Stimulated activated naive CD8-positive, alpha-beta T cell treated with anti-CD3 and anti-CD28 coated beads, Interleukin-15, amount 100 ng/mL, for 72 hours (primary cell): ENCODE measurements at places on chromosomes 3 and 15.

- DNase-seq, result no peak
Observed at GRCh38 chr15:26020871-26021270, 157.7 kb upstream of the ATP10A start.

DNA sequence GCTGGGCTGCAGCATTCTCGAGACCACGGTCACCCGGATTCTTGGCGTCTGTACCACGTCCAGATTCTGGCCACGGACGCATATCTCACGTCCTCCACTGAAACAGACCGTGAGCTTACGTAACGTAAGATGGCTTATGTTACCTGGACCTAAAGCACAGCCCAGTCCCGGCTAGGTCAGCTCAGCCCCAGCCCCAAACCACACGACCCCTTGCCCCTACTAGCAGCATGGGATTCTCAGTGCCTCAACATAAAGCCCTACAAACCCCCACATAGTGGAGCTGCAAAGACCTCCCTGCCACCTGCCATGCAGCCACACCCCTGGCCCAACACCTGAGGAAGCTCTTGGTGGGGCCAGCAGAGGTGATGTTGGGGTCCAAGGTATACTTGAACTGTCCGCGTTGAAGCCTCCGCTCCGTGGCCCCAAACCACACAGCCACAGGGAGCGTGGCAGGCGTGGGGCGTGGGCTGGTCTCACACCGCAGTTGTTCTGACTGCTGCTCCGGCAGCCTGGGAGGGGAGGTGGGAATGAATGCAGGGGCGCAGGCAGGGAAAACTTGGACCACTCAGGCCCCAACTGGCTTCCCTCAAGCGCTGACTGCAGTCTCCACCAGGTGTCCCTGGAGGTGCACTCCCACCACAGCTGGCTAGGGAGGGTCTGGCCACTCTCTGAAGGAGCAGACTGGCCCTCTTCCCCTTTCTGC is 14.5 kb downstream of the PLXNB1 start:
- no peak for DNase-seq

DNA sequence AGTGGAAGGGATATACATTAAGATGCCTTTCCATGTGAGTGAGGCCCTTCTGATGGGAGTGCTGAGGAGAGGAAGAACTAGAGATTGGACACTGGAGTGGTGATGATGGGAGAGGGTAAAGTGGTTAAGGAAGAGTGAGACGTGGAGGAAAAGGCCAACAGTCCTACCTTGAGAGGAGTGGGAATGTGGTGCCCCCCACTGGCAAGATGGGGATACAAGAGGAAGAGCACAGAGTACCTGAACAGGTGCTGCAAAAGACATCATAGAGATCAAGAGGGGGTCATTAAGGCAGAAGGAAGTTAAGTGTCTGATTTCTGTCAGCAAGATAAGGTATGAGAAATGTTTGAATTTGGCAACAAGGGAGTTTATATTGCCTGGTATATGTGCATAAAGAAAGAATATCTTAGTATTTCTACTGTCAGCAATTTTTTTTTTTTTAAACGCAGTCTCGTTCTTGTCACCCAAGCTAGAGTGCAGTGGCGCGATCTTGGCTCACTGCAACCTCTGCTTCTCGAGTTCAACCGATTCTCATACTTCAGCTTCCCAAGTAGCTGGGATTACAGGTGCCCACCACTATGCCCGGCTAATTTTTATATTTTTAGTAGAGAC is 34.0 kb downstream of the ARIH2 start:
- DNase-seq, result peak; percentile 7

DNA sequence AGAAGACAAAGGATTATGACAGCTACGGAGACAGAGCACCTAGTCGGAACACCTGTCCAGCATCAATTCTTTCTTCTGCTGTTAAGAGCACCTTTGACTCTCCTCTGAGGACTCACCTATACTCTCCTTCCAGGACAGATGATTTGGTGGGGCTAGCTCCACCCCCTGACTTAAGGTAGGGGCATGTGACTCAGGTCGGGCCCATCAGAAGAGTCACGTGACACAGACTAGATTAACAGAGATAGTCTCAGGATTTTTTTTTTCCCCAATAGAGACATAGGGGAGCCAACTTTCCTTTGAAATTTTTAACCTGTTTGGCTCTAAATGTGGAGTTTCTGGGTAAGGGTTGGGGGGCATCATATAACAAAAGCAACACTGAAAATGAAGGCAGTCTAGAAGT is 11.4 kb upstream of the WNT5A start:
- DNase-seq, result no peak

GRCh38 chr15:58510715-58511598 is 79.2 kb downstream of the LIPC start:
- DNase-seq, result no peak

DNA sequence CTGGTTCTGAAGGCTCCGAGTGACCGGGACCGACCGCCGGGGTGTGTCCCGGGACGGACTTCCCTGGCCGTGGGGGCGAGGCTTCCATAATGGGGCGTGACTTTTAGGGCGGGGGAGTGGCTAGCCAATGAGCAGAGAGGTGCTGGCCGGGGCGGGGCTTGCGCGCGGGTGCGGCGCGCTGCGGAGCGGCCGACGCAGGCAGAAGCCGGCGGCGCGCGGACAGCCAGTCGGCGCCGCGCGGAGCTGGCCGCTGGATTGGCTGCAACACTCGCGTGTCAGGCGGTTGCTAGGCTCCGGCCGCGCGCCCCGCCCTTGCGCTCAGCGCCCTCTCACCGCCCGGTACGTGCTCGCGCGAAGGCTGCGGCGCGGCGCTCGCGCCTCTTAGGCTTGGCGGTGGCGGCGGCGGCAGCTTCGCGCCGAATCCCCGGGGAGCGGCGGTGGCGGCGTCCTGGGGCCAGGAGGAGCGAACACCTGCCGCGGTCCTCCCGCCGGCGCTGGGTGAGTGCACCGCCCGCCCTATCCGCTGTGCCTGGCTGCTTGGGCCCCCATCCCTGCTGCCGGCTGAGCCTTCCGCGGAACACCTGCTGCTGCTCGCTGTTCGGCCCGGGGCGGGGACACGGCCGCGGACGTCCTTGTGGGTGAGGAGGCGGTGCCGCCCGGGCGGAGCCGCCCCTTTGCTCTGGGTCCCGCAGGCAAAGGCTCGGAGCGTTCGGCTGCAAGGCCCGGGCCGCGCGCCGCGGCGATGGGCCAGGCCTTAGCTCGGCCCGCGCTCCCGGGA is at the start of gene DAG1:
DAG1 (plus strand) TSS at position 332 of the 778 bp plus-strand sequence. CDS start 40,268 bp downstream, outside the sequence.
- peak; percentile 95 for DNase-seq

GRCh38 chr3:129121792-129122411 is at the start of gene RAB43:
TSS of gene RAB43 (minus strand) at chr3:129121804. CDS start at chr3:129121489, 315 bp downstream.
- DNase-seq, result peak; percentile 94

- DNase-seq, result no peak
Observed at GRCh38 chr3:175200391-175201095, 341.4 kb downstream of the NAALADL2 start.

DNA sequence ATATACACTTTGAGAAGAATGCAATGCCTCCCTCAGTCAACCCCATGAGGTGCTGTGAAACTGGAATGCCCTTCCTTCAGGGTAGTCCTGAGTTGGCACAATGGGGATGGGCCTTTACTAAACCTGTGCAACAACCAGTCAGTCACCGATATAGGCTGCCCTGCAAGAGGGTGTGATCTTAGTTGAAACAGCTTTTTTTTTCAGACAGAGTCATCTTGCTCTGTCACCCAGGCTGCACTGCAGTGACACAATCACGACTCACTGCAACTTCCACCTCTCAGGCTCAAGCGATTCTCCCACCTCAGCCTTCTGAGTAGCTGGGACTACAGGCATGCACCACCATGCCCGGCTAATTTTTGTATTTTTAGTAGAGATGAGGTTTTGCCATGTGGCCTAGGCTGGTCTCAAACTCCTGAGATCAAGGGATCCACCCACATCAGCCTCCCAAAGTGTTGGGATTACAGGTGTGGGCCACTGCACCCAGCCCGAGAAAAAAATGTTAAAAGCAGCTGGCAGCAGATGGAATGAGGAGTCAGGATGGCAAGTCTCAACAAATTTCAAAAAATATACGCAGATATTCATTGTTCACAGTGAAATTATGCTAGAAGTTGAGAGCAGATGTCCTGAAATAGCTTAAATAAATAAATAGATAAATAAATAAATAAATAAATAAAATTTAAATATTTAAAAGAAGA is 31.8 kb downstream of the MYO5A start:
- DNase-seq, result no peak
